ENCODE measurements at places on chromosomes 5 and 9.

GRCh38 chr5:60487476-60487875, 212.5 kb downstream of the DEPDC1B start:
- DNase-seq = no peak

DNA sequence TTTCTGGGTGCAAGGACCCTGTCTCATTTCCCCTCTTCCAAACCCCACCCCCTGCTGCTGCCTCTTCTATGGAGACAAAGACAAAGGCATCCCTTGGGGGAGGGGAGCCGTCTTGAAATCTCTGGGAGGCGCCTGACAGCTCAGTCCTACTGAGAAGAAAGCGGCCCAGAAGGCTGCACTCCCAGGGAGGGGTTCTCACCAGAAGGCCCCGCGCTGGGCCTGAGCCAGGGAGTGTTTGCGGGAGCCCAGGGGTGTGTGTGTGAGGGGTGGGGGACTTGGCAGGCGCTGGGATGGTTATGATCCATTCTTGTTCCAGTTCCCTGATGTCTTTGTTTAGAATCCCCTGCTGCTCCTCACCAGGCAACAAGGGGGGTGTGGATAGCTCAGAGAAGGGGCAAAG, 45.7 kb upstream of the ALDH1B1 start:
- DNase-seq = no peak

GRCh38 chr5:140481758-140482157, 65.7 kb upstream of the EIF4EBP3 start:
- no peak for DNase-seq

GRCh38 chr5:148842161-148842560, 15.8 kb downstream of the ADRB2 start:
- no peak for DNase-seq

DNA sequence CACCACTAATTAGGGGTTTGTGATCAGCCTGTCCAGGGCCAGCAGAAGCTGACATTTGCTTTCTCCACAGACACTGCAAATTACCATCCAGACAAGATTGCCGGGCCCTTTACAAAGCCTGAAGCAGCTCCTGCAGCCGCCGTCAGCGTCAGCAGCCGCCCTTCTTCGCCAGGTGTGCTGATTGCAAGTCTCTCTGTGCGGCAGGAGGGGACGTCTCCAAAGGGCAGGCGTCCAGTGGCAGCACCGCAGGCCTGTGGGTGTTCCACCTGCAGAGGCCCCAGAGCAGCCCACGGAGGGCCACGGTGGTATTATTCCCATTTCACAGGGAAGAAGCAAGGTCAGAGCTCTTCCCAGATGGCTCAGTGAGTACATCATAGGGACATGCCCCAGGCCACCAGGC, 108.0 kb upstream of the PPP1R26 start:
- no peak for DNase-seq

DNA sequence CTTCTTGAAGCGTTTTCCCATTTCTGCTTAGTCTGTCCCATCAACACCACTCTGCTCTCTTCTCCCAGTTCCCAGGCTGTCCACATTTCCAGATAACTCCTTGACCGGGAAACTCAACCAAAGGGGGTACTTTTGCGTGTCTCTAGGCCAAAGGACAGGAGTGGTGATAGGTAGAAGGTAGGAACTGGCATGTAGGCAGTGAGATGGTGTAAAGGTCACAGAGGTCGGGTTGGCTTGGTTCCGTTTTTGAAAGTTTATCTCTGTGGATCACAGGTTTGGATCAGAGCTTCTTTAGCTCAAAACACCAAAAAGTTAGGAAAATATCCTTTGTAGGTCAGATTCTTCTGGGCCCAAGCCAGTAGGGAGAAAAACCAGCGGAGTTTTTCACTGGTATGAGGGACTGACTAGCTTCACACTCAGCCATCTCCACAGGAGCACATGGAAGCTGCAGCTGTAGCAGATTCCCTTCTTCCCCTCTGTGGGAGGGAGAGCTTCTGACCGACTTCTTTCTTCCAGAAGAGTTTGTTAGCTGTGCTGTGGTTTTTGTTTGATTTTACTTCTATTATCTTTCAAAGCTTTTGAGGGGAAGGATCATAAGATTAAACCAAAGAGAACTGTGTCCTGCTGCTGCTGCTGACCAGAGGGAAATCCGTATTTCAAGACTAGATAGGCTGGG, 98.4 kb upstream of the DMRT1 start:
- no peak for DNase-seq

DNA sequence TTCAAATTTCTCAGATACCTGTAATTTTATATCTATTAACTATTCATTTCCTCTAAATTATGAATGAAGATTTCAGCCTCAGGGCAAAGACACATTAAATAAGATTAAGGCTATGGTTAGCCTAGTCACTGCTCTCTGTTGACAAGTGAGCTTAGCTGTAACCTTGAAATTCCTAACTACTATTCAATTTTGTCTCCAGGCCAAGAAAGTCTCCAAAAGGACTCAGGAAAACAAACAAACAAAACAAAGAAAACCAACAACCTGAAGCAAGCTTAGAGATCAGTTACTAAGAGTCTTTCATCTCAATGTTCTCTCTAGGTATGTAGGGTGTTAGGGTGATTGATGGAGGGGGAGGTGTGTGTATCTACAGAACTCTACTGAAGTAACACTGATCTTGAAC, 9.6 kb upstream of the CTNNAL1 start:
- DNase-seq = no peak

DNA sequence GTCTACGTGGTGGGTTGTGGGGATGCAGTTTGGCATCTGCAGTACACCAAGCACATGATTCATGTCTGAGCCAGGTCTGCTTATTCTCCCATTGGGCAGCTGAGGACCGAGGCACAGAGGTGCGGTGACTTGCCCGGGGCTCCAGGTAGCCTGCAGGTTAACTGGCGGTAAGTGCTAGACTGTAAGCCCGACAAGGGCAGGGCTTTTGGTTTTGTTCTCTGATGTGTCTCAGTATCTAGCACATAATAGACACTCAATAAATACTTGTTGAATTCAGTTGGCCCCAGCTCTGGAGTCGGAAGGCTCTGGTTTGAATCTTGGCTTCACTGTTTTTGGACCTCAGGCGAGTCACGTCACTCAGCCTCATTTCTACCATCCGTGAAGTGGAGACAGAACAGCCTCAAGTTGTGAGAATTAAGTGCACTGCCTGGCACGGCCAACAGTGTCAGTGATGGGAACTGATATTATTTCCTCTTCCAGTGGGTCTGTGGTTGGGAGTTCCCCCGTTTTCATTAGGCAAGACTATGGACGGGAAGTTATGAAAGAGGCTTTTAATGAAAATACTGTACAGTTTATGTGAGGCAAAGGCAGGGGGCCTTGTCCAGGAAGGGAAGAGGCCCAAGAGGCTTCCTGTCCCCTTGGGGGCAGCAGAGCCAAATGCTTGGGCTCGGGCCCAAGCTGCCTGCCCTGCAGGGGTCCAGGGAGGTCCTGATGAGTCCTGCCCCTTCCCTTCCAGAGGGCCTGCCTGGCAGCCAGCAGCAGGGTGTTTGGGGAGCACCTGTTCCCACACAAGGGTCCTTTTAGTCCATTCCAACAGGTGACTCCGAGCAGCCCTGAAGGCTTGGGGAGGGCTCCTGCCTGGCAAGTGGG, 3.3 kb downstream of the PRELID1 start:
- DNase-seq = no peak

DNA sequence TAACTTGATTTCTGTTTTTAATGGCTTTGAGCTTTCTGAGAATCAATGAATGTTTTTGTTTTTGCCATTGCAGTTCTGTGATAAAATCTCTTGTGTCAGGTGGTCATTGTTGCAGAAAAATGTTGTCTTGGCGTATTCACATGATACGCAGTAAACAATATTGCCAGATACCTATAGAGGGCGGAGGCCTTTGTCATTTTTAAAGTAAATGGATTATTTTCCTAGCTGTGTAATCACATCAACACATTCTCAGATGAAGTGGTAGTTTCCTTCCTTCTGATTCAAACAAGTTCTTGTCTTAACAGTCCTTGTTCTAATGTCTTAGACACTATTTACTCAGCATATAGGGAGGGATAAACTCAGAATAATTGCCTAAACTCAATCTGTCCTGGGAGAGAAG, 109.9 kb upstream of the DAB2 start:
- DNase-seq = no peak

DNA sequence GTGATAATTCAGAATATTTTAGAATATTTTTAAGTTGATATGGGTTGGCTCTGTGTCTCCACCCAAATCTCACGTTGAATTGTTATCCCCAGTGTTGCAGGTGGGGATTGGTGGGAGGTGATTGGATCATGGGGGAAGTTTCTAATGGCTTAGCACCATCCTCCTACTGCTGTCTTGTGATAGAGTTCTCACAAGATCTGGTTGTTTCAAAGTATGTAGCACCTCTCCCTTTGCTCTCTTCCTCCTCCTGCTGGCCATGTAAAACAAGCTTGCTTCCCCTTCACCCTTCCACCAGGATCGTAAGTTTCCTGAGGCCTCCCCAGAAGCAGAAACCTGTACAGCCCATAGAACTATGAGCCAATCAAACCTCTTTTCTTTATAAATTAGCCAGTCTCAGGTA, 214.6 kb upstream of the C9orf72 start:
- no peak for DNase-seq

DNA sequence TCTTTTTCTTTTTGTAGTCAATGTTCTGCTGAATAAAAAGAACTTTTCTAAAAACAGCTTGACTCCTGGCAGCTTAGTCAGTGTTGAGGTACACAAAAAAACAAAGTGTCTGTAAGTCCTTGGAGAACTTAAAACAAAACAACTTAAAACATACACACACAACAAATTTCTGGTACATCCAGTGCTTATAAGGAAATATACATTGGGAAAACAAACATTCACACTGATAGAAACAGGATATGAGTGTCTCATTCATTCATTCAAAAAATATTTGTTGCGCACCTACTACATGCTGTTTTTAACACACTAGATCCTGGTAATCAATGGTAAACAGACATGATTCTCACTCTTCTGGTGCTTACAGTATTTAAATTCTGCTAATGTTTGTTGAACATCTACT, 27.4 kb upstream of the MEGF9 start:
- DNase-seq = no peak

- DNase-seq = no peak
Observed at GRCh38 chr5:157348049-157348400, 82.1 kb downstream of the CYFIP2 start.

- DNase-seq = no peak
Observed at GRCh38 chr5:5772202-5772601, 349.7 kb downstream of the ICE1 start.

DNA sequence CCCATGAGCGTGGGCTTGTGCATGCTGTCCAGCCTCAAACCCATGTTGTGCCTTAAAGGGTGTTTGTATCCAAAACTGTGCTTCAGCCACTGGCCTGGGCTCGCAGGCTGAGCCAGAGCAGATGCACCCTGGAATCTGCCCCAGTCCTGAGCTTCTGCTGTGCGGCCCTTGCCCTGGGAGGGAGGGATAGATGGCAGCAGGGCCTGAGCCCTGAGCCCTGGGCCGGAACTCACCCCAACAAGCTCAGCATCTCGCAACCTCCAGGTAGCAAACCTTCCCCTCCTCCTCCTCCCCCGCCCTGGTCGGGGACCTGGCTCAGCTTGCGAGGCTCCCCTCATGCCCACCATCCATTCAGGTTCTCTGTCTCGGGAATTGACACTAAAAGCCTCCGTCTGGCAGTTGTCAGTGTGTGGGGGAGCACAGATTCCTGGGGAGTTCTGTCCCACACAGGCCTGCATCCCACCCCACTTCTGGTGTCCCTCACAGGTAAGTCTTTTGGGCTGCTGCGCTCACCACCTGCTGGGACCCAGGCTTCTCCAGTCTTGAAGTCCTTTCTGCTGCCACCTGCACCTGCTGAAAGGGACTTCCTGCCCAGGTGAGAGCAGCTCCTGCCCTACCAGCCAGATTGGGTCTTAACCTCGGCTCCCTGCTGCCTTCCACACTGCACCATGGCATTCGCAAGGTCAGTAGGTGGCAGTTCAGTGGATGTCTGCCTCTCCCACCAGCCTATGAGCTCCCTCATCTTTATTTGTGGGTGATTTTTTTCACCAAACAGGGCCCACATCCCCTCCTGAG, 55.2 kb upstream of the OLFM1 start:
- no peak for DNase-seq

DNA sequence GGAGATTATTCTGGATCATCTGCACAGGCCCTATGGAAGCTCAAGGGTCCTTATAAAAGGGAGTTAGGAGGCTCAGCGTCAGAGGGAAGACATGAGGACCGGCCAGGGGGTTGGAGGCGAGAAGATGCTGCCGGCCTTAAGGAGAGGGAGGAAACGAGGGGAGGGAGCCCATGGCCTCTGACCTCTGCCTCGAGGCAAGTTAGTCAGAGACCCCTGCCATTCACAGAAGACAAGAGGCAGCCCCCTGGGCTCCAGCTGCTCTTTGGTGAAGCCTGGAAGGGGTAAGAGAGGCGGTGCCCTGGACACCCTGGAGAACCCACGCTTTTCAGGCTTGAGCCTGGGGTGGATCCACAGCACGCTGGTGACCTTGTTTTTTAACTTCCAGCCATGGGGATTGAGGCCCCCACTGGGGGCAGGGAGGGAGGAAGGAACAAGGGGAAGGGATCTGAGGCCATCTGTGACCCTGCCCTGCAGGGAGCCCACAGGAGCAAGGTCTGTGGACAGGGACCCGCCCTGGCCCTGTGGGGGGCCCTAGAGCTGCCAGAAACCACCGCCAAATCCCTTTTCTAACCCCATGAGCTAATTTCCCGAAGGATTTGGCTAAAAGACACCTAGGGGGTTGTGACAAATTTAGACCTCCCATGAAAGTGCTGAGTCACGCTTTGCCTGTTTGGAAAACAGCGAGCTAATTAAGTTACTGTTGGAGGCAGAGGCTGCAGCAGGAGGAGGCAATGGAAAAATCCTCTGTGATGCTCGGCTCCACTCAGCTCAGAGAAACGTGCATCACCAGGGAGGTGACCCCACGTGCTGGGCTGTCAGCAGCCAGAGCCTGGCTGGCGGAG, 49.7 kb downstream of the OLFM1 start:
- no peak for DNase-seq

GRCh38 chr5:77774981-77775789, 954 bp downstream of the TBCA start:
- no peak for DNase-seq

- no peak for DNase-seq
Observed at GRCh38 chr5:102600964-102601363, 102.2 kb upstream of the SLCO6A1 start.

- DNase-seq = no peak
Observed at GRCh38 chr9:1046639-1047572, 3.3 kb upstream of the DMRT2 start.

DNA sequence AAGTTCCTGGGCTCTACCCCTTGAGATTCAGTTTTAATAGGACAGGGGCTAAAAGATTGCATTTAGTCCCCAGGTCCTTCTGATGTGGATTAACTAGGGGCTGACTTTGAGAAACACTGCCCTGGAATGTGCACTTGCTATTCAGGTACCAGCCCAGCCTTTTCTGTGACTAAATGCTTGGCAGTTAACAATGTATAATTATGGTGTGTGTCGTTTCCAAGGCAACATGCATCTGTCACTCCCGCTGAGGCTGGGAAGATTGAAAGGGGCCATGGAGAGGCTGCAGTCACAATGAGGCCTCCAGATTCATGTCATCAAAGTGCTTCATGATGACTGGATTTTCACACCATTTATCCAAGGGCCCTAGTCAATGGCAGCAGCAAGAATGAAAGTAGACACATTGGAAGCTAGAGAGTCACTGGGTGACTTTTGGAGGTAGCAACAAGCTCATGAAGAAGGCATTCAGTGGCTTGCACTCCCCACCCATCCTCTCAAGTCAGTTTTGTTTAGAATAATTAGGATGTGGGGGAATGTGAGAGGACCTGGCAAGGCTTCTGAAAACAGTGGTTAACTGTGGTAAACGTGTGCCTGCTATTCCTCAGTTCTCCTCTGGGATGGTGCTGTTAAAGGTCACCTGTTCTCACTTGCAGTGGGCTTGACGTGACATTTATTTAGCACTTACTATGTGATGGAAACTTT, 28.3 kb downstream of the RAI14 start:
- DNase-seq = no peak
